Muscle of leg (tissue), 16 donors: ENCODE measurements at places on chromosomes 3 and 15. TPM values are rescaled to one million over a fixed set of nuclear protein-coding genes. Genes with fewer than 3 reads are reported as not detected.
A peak's percentile ranks its signal among the peaks of the same experiment; 100 is the strongest.

- no peak for DNase-seq
Measured at GRCh38 chr3:138062626-138063025, 52.7 kb downstream of the CLDN18 start.

DNA sequence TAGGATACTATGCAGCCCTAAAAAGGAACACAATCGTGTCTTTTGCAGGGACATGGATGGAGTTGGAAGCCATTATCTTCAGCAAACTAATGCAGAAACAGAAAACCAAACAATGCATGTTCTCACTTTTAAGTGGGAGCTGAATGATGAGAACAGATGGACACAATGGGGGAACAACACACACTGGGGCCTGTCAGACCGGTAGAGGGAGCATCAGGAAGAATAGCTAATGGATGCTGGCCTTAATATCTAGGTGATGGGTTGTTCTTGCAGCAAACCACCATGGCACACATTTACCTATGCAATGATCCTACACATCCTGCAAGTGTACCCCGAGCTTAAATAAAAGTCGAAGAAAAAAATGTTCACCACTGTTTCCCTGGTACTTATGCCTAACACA lies 17.5 kb downstream of the SENP7 start:
- DNase-seq: no peak

DNA sequence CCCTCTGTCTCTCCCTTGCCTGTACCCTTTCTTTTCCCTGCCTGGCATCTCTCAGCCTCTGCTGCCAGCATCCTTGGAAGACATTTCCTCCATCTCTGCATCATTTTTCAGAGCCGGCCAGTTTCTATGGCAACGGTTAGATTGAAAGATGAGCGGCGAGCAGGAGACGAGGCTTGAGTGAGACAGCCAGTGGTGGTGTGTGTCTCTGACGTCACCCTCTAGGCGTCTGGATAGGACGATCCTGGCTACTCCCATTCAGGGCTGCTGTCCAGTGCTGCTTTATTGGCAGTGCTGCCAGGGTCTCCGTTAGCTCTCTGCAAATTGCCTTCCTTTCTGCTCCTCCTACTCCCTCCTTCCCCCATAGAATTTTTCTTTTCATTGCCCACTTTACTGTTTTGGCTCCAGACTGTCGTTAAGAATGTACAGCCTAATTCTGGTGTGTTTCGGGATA lies 57.9 kb downstream of the TRAK1 start:
- peak; percentile 95 for DNase-seq

DNA sequence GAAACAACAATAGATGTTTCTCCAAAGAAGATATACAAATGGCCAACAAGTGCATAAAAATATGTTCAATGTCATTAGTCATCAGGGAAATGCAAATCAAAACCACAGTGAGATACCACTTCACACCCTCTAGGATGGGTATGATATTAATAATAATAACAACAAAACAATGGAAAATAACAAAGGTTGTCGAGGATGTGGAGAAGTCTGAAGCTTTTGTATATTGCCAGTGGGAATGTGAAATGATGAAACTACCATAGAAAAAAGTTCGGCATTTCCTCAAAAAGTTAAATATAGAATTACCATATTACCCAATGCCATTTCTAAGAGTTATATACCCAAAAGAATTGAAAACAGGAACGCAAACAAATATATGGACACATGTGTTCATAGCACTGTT lies 10.8 kb downstream of the BHLHE40 start:
- no peak for DNase-seq

ADCY5 gene
- polyA plus RNA-seq: 2.4 TPM

RTP1 gene
- 0.45 TPM for polyA plus RNA-seq
